Breast epithelium (tissue), 4 donors: ENCODE measurements at places on chromosomes 7 and 10. TPM values are rescaled to one million over a fixed set of nuclear protein-coding genes. Genes with fewer than 3 reads are reported as not detected.
A peak's percentile ranks its signal among the peaks of the same experiment; 100 is the strongest.

IGF2BP3 gene
- total RNA-seq: 0.59 TPM

LIPJ gene
- 2.5 TPM for total RNA-seq

GRCh38 chr10:125284875-125285597 lies 124.7 kb upstream of the CTBP2 start:
- DNase-seq: no peak

EVX1 gene
- total RNA-seq: not detected

DNA sequence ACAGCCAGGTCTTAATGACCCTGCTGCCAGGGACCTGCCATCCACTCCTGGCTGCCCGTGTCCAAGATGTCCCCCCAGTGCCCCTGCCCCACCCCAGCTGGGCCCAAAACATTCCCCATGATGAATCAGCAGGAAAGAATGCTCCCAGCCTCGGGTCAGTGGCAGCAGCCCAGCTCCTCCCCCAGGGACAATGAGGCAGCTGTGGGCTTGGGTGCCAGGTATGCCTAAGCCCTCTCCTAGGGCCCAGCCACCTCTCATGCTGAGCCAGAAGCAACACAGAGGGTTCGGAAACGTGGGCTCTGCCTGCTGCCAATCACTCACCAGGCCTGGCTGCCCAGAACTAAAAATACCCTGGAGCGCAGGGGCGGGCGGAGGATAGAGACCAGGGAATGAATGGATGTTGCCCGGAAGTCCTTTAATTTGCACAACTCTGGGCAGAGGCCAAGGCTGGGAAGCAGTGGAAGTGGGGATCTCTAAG lies 1.5 kb upstream of the LOXL4 start:
- peak; percentile 88 for DNase-seq

DNA sequence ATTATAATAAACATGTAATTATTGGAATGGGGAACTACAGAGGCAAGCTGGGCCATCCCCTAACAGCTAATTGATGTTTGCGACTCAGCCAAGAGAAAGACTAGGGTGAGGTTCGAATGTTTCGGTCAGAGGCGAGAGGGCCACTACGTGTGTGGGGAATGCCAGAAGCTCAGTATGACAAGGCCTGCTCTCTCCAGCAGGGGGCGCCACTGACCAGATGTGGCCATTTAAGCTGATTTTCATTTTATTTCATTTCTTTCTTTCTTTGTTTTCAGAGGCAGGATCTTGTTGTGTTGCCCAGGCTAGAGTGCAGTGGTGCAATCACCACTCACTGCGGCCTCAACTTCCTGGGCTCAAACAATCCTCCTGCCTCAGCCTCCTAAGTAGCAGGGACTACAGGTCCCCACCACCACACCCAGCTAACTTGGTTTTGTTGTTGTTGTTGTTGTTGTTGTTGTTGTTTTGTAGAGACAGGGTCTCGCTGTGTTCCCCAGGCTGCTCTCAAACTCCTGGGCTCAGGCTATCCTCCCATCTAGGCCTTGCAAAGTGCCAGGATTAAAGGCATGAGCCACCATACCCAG lies 38.1 kb downstream of the TMEM130 start:
- DNase-seq: no peak

- DNase-seq: no peak
These were observed 54.7 kb upstream of the DNAJC1 start for GRCh38 chr10:22058201-22058600.

LHFPL3 gene
- total RNA-seq: not detected

- no peak for DNase-seq
These were observed 52.7 kb downstream of the RBM17 start for GRCh38 chr10:6141296-6142151.

DNA sequence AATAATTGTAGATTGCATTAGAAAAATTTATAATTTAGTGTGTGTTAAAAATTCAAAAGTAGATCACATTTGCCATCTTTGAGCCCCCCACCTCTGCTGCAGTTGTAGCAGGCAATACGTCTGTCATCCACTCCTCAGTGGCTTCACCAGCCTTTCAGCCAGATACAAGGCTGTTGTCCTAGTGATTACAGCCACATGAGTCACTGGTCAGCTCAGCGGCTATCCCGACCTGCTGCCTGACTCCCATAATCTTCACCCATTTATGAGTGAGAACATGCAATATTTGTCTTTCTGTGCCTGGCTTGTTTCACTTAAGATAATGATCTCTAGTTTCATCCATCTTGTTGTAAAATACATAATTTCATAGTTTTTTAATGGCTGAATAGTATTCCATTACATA lies 9.2 kb downstream of the OR2A5 start:
- no peak for DNase-seq

CLRN3 gene
- total RNA-seq: not detected

DNA sequence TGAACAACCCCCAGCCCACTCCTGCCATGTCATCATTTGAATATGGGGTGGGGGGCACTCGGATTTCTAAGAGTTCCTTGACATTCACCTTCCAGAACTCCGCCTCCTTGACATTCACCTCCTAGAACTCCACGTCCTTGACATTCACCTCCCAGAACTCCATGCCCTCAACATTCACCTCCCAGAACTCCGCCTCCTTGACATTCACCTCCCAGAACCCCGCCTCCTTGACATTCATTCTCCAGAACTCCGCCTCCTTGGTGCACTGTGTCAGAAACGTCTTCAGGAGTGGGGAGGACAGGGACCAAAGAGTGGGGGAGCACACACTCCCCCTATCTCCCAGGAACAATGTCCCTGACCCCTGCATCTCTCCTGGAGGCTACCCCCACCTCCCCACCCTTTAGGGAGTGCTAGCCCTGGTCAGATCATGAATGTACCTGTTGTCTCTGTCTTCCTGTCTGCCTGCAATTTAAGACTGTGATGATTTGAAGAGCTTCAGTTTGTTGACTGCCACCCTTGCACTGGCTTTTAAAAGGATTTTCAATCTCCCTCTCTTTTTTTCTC lies 110.1 kb downstream of the NPTX2 start:
- no peak for DNase-seq

LDB3 gene
- total RNA-seq: 0.98 TPM

- no peak for DNase-seq
These were observed 117.1 kb upstream of the DPP6 start for GRCh38 chr7:153935095-153935494.

- DNase-seq: no peak
These were observed 196.9 kb upstream of the RHOBTB1 start for GRCh38 chr10:61140765-61141392.

GRCh38 chr10:10915215-10915614 lies 102.5 kb upstream of the CELF2 start:
- no peak for DNase-seq

- DNase-seq: no peak
These were observed 204.0 kb downstream of the MAD1L1 start for GRCh38 chr7:2028733-2029132.

DNA sequence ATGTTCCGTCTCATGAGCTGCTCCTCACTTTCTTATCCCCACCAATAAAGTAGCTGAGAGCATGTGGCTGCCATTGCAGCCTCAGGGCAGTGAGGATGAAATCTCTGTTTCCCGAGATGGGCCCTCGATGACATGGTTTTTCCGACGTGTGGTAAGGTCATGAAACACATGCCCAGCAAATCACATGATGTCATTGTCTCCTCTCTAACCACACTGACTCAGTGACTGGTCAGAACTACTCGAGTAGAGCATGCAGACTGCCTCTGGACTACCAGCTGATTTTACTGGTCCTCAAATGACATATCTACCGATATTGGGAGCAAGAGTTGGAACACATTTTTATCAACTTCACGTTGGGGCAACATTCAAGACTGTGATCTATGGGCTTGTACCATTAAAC lies 786.1 kb downstream of the CNTNAP2 start:
- DNase-seq: no peak

C7orf25 gene
- total RNA-seq: 13.6 TPM

- DNase-seq: no peak
These were observed 18.7 kb upstream of the CBLL1 start for GRCh38 chr7:107725138-107725740.

GRCh38 chr10:132833421-132834111 lies 47.6 kb upstream of the NKX6-2 start:
- peak; percentile 46 for DNase-seq

HOXA11 gene
- 1.9 TPM for total RNA-seq

GRCh38 chr10:125158275-125158600 lies 2.1 kb downstream of the CTBP2 start:
- no peak for DNase-seq

DNA sequence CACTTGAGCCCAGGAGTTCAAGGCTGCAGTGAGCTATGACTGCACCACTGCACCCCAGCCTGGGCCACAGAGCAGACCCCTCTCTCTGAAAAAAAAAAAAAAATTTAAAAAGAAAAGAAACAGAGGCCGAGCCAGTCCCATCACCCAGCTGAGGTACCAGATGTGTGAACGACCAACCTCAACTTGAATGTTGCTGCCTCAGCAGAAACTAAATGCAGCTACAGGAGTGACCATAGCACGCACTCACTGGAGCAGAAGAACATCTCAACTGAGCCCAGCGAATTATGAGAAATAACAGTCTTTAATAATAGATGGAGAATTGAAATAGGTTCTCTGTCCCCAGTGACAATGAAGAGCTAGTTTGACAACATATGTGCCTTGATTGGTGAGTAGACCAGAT lies 53.1 kb upstream of the ST8SIA6 start:
- no peak for DNase-seq

GRCh38 chr7:40597517-40597916 lies 462.7 kb downstream of the SUGCT start:
- DNase-seq: no peak

NPFFR1 gene
- total RNA-seq: not detected

GRCh38 chr7:515628-516027 lies 4.0 kb downstream of the PDGFA start:
- DNase-seq: no peak

GRCh38 chr7:129780974-129781927 lies 169.7 kb downstream of the NRF1 start:
- DNase-seq: no peak

DNAJC1 gene
- total RNA-seq: 92.1 TPM

GRCh38 chr10:18450298-18450697 lies 201.1 kb downstream of the NSUN6 start:
- no peak for DNase-seq

- DNase-seq: no peak
These were observed 109.6 kb downstream of the SH2D4B start for GRCh38 chr10:80647173-80647833.

DNA sequence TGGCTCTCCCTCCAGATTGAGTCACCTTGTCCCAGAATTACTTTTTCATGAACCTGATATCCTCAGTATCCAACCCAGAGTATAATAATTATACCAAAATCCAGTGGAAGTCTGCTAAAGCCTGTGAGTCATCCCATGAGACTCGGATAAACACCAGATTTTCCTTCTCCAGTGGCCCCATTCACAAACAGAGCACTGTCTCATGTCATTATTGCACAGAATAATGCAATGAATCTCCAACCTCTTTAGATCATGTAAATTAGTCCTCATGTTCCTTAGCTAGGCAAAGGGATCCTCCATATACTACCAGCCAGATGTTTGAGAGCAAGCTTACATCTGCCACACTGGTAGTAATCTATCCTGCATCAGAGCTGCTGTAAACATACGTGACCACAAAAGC lies 89.0 kb downstream of the AMPH start:
- no peak for DNase-seq

SMKR1 gene
- not detected for total RNA-seq
